T follicular helper cell (primary cell): ENCODE measurements at places on chromosomes 5 and 9.

- DNase-seq, result no peak
These were observed 83.2 kb downstream of the TNC start for GRCh38 chr9:115034801-115035200.

DNA sequence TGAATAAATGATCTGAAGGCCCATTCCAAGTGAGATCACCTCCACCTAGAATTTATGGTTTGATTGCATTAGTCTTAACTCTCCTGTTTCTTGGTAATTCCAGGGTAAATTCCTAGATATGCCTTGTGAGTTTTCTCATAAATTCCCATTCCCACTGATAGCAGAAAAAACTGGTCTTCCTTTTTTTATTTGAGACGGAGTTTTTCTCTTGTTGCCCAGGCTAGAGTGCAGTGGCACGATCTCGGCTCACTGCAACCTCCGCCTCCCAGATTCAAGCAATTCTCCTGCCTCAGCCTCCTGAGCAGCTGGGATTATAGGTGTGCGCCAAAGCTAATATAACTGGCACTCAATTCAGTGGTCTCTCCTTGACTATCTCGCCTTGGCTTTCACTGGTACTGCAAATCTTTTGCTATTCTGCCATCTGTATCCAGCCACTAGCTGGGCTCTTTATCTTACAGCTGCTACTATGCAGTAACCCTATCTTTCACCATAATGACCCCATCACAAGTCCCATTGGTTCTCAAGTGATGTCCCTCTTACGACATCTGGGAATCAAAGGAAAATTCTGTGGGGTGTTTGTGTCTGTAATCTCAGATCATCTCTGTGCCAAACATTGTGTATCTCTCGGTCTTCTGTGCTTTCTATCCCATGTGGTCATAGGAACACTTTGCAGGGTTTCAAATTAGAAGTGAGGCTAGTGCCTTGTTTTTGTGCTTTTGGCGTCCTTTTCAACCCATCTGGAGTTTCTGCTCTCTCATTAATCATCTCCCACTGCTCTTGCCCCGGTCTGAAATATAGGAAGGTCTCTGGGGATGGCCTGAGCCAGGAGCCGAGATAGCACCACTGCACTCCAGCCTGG lies 14.4 kb downstream of the HNRNPK start:
- no peak for DNase-seq

GRCh38 chr9:100072805-100073204 lies 26.0 kb downstream of the ERP44 start:
- no peak for DNase-seq

- DNase-seq, result no peak
These were observed 14.6 kb downstream of the ZBTB43 start for GRCh38 chr9:126819482-126819881.

GRCh38 chr9:114423181-114423580 lies 35.4 kb upstream of the AKNA start:
- DNase-seq, result no peak

GRCh38 chr5:170301149-170301548 lies 3.6 kb upstream of the LCP2 start:
- DNase-seq, result no peak

- DNase-seq, result no peak
These were observed 55.3 kb downstream of the HMCN2 start for GRCh38 chr9:130320723-130321481.
